ENCODE measurements at places on chromosomes 1 and 21. TPM values are rescaled to one million over a fixed set of nuclear protein-coding genes. Genes with fewer than 3 reads are reported as not detected.

DNA sequence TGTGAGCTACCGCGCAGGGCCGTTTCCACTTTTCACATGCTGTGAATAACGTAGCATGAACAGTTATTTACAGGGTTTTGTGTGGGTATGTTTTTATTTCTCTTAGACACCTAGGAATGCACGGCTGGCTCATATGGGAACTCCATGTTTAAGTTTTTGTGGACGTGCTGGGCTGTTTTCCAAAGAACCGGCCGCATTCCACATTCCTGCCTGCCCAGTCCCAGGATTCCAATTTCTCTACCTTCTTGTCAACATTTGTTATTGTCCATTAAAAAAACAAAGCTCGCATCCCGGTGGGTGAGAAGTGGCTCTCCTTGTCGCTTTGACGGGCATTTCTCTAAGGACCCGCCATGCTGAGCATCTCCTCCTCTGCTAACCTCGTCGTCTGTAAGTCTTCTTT, 47.1 kb upstream of the LRRC3 start:
- DNase-seq = no peak

DNA sequence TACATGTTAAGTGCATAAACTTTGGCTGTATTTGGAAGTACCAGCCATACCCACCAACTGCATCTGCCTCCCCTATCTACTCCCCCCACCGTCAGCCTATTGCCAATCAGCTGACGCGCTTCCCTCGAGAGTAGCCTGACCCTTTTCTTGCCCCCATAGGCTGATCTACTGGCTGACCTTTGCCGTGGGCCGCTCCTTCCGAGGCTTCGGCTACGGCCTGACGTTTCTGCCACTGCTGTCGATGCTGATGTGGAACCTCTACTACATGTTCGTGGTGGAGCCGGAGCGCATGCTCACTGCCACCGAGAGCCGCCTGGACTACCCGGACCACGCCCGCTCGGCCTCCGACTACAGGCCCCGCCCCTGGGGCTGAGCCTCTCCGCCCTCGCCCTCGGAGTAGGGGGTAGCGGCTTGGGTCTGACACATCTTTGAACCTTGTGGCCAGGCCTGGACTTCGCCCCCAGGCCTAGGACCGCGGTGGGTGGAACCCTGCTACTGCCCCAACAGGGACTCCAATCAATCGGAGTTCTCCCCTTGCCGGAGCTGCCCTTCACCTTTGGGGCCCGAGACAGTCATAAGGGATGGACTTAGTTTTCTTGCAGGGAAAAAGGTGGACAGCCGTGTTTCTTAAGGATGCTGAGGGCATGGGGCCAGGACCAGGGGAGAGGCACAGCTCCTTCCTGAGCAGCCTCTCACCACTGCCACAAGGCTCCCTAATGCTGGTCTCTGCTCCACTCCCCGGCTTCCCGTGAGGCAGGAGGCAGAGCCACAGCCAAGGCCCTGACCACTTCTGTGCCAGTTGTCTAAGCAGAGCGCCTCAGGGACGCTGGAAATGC, 4.0 kb downstream of the GLMP start:
- DNase-seq = no peak

- DNase-seq = peak; percentile 49
Measured at GRCh38 chr21:15065392-15066122, 757 bp upstream of the NRIP1 start.

GRCh38 chr1:213163278-213163711, 112.3 kb downstream of the RPS6KC1 start:
- no peak for DNase-seq

- peak; percentile 15 for DNase-seq
Measured at GRCh38 chr1:245155272-245156040, 671 bp downstream of the KIF26B start.

- no peak for DNase-seq
Measured at GRCh38 chr1:116833718-116834117, 76.0 kb upstream of the PTGFRN start.

GRCh38 chr1:227166559-227166958, 151.7 kb downstream of the CDC42BPA start:
- no peak for DNase-seq

GRCh38 chr1:226690460-226690982, 48.6 kb downstream of the ITPKB start:
- DNase-seq = peak; percentile 74

GRCh38 chr21:45957981-45958600, 23.5 kb upstream of the COL6A1 start:
- no peak for DNase-seq

Gene SYT11
- 0.25 TPM for polyA plus RNA-seq

Gene ARTN
- polyA plus RNA-seq = 172 TPM

Gene KRTAP19-3
- not detected for polyA plus RNA-seq

Gene GPR3
- 2.9 TPM for polyA plus RNA-seq

Gene SLC1A7
- polyA plus RNA-seq = not detected

Gene LCE6A
- 0.23 TPM for polyA plus RNA-seq

Gene DHDDS
- 28.6 TPM for polyA plus RNA-seq

Gene REN
- 0.06 TPM for polyA plus RNA-seq

Data from foreskin keratinocyte (primary cell).